EL (cell line): ENCODE measurements at places on chromosomes 2 and 18.

GRCh38 chr18:8960740-8961657 is 141.5 kb upstream of the NDUFV2 start:
- peak; percentile 69 for DNase-seq

GRCh38 chr2:7133521-7133920 is 216.3 kb downstream of the RNF144A start:
- DNase-seq, result peak; percentile 12

DNA sequence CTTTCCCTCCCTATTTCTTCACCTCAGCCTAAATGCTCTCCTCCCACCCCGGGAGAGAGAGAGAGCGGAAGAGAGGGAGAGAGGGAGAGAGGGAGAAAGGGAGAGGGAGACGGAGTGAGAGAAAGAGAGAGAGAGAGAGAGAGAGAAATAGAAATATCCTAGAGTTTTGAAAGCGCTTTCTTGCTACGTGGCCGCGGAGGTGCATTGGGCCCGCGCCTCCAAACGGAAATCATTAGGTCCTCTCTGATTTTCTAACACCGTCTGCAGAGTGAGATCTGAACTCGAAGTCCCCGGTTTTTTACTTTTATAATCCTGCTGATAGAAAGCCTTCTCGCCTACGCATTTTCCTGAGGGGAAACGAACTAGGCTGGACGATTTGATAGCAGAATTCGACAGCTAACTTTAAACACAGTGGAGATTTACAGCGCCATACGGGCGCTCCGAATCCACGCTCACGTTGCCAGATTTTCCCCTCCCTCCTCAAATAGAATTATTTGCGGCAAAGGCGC is 903 bp upstream of the EVX2 start:
- DNase-seq, result peak; percentile 10

DNA sequence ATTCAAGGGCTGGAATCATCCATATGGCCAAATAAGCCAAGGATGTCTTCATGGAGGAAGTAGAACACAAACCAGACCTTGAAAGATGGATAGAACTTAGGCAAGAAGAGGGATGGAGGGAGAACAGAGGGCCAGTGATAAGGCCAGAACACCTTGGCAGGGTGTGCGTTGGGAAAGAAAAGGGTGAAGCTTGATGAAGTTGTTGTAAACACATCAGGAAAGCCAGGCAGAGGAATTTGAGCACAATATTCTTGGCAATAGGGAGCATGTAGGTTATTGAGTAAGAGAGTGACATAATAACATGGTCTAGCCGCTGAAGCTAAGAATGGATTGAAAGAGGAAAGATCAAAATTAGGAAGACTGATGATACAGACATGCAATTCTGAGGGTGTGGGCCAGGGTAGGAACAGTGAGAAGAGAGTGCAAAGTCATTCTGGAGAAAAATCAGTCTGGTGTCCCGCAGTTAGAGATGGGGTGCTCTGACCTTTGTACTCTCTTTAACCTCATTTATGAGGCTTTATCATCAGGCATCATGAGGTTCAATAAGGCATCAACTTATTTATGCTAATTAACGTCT is 41.0 kb downstream of the SLC14A2 start:
- DNase-seq, result no peak

DNA sequence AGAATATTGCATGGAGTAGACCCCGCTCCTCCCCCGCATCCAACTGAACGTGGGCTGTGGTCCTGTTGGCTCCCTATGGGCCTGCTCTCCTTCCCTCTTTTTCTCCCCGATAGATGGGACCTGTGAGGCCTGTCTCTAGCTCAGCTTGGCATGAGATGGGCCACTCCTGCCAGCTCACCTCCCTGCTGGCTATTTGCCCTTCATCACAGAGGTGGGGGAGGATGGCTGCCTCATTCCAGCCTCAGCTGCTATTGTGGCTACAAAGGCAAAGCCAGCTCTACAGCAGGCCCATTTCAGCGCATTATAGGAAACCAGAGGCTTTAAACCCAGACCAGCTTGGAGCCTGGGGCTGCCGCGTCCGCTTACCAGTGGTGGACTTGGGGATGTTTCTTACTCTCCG is 313.9 kb downstream of the GBX2 start:
- DNase-seq, result no peak

GRCh38 chr2:65402780-65403528 is 29.4 kb downstream of the SPRED2 start:
- DNase-seq, result no peak

DNA sequence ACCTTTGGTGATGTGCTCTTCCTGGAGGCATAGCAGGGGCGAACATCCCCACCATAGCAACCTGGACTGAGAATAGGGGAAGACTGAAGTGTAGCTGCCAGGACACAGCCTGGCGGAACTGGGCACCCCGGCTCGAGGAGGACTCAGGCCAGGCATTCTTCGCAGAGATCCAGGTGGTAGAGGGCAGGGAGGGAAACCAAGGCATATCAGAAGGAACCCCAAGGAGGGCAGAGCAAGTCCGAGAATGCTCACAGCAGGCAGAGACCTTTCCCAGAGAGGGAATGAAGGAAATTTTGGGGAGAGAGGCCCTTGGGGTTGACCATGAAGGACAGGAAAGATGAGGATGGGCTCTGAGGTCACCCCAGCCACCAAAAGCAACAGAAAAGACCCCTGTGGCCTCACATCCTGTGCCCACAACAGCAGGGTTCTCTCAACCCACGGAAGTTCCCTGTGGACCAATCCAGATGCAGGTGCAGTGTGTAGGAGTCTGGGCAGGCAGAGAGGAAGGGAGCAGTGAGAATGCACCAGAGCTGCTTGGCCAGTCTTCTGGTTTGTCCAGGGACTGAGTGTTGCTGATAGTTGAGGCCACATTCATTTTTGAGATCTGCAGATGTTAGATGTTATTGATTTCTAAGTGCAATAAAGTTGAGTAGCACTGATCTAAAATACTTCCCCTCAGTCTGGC is 136.9 kb downstream of the PXDN start:
- DNase-seq, result no peak

- DNase-seq, result no peak
These were observed at the start of gene PDCD1 for GRCh38 chr2:241858206-241859016. Gene PDCD1, minus strand, starts transcription at chr2:241858894. Its CDS starts 56 bp downstream, at chr2:241858838.

DNA sequence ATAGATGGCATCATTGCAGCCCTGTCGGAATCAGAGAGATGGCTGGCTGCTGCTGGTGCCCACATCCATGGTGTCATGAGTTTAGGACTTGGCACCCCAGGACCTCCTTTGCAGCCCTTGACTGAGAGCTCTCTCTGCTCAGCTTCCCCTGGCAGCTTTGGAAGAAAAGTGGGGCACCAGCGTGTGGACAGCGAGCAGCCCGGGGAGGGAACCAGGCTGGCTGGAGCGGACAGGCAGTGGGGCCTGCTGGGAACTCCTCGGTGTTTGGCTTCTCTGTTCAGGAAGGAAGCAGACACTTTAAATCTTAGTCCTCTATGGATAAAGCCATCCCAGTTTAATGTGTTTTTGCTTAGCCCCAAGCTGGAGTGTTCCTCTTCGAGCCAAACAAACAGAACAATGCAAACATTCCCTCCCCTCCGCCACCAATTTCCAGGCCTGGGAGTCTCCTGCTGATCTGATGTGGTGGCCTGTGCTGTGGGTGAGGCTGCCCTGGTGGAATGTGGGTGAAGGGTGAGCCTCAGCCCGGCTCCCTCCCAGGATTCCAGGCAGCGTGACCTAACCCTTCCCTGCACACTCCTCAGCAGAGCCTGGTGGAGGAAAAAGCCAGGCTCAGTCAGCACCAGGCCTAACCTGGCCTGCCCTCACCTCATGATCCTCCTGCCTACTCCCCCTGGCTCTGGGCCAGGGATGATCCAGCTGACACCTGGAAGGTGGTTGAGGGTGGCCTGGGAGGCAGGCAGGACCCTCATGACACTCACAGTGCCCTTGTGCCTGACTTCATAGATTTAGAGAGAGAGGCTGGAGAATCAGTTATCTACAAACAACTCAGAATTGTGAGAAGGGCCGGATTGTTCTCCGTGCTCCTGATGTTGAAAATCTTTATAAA is 21.6 kb upstream of the ITGB6 start:
- DNase-seq, result peak; percentile 83

- DNase-seq, result no peak
These were observed 70.2 kb downstream of the DLGAP1 start for GRCh38 chr18:4384932-4385331.

GRCh38 chr2:241776336-241777169 is at the start of gene GAL3ST2:
Gene GAL3ST2, plus strand, starts transcription at chr2:241776822. Its CDS starts 134 bp downstream, at chr2:241776956.
- no peak for DNase-seq

DNA sequence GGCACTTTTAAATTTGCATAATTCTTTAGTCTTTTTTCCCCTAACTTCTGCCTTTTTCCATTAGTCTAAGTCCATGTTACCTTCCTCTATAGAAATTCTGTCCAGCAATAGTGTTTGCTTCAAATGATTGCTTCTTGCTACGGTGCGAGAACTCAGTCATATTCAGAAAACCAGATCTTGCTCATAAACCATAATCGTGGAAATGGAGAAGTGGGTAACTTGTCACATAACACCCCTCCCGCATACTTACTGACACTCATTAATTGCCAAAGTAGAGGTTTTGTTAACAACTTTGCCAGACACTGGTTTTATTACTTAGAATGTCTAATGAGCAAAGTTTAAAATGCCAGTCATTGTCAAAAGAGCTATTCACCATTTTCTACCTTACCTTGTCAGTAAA is 94.3 kb upstream of the TWSG1 start:
- DNase-seq, result no peak

- peak; percentile 77 for DNase-seq
These were observed 14.0 kb downstream of the TMEM247 start for GRCh38 chr2:46493241-46493970.

GRCh38 chr2:138877421-138877820 is 97.2 kb upstream of the NXPH2 start:
- DNase-seq, result no peak

- DNase-seq, result no peak
These were observed 49.3 kb upstream of the GALNT3 start for GRCh38 chr2:165843351-165843750.

GRCh38 chr18:44733069-44733753 is 52.5 kb downstream of the SETBP1 start:
- peak; percentile 89 for DNase-seq

DNA sequence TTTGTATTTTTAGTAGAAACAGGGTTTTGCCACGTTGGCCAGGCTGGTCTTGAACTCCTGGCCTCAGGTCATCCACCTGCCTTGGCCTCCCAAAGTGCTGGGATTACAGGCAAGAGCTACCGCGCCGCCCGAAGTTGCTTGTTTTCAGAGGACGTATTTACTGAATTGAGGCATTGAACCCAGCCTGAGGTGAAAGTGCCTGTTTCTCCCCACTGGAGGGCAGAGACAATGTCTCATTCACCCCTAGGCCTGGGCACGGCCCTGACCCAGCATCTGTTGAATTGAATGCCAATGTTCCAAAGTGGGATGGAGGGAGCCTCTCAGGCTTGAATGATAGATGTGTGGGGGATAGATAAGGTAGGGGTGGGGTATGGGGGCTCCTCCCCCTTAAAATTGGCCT is 4.5 kb upstream of the TMBIM1 start:
- DNase-seq, result no peak

- no peak for DNase-seq
These were observed 58.2 kb downstream of the ICOS start for GRCh38 chr2:203994735-203995134.

DNA sequence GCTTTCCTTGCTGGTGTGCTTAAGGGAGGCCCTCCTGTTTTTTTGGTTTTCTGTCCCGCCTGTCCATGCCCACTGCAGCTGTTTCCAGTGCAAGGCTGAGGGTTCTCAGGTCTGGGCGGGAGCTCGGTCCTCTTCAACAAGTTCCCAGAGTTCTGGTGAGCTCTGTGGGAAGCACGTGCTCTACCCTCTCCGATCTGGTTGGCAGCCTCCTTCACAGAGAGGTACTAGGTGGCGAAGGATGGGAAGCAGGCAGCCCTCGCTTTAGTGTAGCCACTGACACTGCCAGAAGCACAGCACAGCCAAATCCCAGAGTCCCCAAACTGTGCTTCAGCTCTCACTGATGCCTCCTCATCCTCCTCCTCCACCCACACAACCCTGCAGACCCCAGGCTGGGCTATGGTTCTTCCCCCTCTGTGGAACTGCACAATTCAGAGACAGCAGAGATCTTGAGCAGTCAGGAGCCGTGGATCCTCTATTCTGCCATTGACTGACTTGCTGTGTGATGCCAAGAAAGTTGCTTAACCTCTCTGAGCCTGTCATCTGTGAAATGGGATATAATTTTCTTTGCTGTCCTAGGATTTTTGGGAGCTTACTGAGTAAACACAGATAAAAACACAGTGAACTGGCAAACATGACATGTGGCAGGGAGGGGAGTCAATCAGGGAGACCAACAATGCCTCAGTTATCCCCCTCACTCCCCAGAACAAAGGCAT is 157.3 kb downstream of the MSH2 start:
- DNase-seq, result no peak

DNA sequence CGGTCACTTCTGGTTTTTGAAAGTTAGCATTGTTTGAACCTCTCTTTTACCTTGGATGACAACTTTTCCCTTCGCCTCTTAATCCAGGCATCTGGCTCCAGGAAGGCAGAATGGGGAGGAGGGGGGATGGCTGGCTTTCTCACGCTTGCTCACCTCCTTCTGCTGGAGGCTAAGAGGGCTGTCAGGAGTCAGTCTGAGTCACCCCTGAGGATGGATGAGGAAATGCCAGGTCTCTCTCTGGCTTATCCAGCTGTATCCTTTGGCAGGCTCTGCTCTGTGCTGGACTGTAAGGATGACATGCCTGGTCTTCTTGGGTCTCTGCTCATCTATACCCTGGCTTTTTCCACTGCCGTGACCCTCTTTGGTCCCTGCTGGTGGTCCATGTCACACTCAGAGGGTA is 142.9 kb upstream of the GYPC start:
- DNase-seq, result peak; percentile 17

GRCh38 chr2:84782717-84783442 is 98.0 kb downstream of the TRABD2A start:
- DNase-seq, result peak; percentile 37

DNA sequence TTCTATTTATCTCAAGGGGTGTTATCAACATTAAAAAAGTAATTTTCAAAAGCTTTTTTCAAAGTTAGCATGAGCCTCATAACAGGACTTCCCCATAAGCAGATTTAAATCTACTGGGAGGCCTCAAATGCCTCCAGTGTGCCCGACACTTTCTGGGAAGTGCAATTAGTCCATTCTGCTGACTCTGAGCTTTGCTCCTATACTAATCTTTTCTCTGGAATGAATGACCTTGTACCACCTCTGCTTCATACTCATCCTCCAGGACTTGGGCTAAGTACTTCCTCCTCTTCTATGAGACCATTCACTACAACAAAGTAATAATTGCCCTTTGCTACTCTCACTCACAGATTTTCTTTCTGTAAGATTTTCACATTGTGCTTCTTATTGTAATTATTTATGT is 111.1 kb downstream of the RIT2 start:
- DNase-seq, result no peak

DNA sequence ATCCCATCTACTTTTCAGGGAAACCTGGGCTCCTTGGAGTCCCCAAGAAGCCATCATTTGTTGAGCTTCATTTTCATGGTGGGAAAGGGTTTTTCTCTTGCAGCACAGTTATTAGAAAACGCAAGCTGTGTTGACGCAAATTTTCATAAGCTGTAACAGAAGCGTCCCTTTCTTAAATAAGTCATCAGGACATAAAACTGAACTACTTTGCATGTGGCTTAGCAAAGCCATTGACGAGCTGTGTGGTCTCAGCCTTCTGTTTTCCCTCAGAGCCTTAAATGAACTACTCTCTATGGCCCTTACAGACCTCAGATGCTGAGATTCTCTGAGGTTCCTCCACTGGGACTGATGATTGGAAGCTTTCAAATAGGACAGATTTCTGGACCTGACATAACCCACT is 85.1 kb downstream of the ARL4C start:
- no peak for DNase-seq

- peak; percentile 97 for DNase-seq
These were observed 102.4 kb downstream of the VAPA start for GRCh38 chr18:10015941-10016819.
